Bone marrow (tissue), 2 donors: ENCODE measurements at places on chromosomes 6 and 20.

GRCh38 chr6:40350747-40351217 is 236.4 kb downstream of the LRFN2 start:
- no peak for DNase-seq

GRCh38 chr6:115675443-115675842 is 385.2 kb downstream of the FRK start:
- no peak for DNase-seq

DNA sequence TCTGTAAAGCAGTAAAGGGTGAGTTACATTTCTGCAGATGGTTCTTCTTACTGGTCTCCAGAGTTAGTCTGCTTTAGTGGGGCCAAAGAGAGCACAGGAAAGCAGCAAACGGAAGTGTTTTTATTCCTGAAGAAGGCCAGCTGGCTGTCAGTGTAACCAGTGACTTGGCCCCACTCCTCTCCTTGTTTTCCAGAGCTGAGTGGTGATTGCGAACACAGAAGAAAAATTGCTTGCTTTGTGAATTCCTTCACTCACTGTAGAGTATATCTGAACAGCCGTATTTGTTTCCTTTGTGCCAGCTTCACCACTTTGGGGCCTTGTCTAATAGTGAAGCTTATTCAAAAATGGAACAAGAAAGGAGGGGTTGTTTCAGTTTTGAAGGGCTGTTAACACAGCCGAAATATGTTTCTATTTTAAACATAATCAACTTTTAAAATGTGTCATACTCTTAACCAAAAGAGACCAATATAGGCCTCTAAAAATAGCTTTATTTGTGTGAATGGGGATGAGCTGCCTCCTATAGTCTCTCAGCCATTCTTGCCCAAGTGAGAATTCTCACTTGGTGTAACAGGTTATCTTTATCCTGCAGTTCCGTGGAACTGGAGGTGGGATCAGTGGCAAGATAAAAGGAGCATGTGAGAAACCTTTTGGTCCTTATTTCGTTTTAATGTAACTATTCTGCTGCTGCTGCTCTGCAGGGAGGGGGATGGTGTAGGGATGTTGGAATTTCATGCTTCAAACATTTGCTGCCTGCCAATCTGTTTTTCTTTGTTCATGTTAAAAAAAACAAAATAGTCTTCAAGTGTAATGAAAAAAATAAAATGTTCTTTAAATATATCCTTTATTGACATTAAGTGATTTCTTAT is 37.8 kb downstream of the ZC2HC1B start:
- peak; percentile 46 for DNase-seq

- no peak for DNase-seq
Observed at GRCh38 chr6:24426729-24427446, 24.2 kb downstream of the MRS2 start.

DNA sequence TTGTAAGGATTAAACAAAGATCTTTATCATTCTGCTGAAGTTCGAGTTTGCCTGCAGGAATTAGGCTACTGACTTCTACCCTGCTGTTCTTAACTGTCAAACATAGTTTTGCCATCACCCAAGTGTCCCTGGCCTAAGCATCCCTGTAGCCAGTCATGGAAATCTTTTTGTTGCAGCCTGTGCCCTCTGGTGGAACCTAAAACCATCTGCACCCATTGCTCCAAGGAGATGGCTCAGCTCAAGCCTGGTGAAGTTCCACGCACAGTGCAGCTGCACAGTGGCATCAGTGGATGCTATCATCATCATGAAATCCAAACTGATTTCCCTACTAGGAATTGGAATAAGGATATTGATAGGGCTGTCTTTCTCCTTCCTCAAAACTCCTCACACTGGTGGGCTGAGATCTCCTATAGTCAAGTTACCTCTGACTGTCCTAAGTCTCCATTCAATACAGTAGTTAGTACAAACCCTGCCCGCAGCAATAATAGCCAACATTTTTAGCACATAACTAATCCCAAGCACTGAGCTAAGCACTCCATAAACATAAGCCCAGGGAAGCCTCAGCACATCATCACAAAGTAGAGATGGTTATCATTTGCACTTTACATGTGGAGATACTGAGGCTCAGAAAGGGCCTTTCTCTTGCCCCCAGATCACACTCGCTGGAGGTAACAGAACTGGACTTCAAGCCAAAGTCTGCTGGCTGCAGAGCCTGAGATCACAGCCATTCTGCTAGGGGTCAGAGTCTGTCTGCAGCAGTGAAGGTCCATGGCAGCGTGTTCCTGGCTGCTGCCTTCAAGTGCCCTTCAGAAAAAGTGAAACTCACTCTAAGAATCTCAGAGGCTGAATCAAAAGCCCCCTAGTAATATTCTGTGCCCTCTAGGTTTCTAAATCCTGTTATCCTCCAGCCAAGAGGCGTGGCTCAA is 77.2 kb upstream of the MC3R start:
- DNase-seq, result no peak

DNA sequence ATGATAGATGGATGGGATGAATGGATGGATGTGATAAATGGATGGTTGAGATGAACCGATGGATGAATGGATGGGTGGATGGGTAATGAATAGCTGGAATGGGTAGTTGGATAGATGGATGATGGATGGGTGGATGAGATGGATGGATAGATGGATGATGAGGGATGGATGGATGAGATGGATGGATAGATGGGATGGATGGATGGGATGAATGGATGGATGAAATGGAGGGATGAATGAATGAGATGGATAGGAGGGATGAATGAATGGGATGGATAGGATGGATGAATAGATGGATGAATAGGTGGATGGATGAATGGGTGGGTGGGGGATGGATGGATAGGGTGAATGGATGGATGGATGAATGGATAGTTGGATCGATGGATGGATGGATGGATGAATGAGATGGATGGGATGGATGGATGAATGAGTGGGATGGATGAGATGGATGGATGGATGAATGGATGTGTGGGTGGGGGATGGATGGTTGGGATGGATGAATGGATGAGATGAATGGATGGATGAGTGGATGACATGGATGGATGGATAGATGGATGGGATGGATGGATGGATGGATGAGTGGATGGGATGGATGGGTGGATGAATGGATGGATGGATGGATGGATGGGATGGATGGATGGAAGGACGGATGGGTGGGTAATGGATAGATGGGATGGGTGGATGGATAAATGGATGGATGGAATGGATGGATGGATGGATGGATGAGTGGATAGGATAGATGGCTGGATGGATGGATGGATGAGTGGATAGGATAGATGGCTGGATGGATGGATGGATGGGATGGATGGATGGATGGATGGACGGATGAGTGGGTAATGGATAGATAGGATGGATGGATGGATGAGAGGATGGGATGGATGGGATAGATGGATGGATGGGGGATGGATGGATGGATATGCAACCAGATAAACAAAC is 51.4 kb upstream of the PTGIS start:
- no peak for DNase-seq

DNA sequence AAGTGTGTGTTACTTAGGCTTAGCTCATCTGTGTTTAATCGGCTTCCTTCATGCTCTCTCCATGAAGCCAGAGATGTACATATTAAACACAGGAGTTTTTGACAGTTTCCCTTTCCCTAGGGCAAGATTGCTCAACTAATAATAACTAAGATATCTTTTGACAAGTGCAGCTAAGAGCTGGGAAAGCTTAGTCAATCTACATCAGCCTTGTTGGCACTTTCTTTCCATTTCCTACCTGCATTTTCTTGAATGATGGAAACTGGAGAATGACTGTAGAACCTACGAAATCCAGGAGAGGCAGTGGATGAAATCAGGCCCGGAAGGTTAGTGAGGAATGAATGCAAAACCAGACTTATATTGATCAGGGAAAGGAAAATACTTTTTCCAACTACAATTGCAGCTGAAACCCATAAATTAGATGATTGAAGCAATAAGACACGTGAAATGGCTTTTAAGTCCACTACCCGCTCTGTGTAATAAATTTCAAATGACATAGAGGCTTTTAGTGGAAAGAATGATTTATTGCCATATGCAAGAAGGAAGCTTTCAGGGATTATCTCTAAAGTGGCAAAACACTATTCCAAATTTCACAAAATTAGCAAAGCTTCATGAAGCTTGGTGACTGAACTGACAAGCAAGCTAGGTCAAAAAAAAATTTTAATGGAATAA is 237.2 kb upstream of the ID4 start:
- DNase-seq, result no peak

DNA sequence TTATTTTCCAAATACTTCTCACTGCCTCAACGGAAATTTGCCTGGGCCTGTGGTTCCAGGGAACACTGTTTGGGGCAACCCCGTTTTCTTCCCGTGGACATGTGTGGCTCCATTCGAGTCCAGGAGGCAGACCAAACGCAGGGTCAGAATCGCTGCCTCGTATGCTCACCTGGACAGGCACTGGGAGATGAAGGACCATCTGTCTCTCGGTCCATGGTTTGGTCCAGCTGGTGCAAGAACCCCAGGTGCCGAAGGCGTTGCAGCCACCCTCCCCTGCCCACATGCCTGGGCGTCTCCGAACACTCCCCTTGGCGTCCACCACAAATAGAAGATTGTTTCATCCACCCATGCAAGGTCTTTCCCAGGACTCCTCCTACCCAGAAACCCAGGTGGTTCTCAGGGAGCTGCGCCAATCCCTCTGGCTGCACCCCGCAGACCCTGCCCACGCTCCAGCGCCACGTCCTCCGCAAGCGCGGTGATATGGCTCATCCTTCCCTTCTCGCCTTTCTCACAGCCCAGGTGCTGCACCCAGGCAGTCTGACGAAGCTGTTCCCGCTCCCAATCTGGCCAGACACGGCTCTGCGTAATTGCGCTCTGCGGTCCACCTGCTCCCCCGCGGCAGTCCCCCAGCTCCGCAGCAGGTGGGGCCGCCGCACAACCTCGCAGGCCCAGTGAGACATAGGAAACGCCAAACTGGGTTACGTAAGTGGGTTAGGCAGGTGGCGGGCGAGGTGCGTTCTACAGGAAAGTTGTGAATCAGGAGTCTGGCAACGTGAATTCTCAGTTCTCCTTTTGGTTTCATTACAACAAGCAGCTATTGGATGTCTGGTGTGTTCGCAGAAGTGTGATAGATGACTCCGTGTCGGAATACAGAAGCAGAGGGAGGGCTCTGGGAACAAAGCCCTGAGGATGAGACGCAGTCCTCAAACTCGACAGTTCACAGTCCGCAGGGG is 146.2 kb upstream of the ECI2 start:
- no peak for DNase-seq

- no peak for DNase-seq
Observed at GRCh38 chr6:36187446-36187845, 9.1 kb upstream of the BRPF3 start.

GRCh38 chr6:126335210-126335609 is 4.7 kb upstream of the CENPW start:
- DNase-seq, result no peak

GRCh38 chr20:58018590-58018989 is 209.9 kb downstream of the ANKRD60 start:
- no peak for DNase-seq

DNA sequence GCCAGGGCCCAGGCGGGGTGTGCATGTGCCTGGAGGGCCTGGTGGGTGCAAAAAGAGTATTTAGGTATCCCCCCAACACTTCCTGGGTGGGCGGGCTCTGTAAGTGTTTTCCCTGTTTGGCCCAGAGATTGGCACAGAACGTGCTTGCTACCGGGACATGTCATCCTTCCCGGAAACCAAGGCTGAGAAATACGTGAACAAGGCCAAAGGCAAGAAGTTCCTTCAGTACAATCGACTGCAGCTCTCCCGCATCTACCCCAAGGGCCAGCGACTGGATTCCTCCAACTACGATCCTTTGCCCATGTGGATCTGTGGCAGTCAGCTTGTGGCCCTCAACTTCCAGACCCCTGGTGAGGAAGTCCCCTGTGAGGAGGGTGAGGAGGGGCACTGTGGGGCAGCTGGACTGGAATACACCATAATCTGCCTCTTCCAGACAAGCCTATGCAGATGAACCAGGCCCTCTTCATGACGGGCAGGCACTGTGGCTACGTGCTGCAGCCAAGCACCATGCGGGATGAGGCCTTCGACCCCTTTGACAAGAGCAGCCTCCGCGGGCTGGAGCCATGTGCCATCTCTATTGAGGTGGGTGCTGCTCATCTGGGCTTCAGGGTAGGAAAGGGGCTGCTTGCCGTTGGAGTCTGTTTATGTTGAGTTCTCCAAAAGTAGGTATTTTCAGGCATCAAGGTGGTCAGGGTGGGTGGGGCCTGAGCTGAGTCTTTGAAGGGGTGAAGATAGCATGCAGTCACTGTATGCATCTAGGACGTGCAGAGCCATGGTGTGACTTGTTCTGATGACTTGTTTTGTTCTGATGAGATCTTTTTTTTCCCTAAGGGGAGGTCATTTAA is 35.2 kb downstream of the PLCG1 start:
- DNase-seq, result no peak

GRCh38 chr6:28856620-28857005 is 67.2 kb downstream of the TRIM27 start:
- no peak for DNase-seq

DNA sequence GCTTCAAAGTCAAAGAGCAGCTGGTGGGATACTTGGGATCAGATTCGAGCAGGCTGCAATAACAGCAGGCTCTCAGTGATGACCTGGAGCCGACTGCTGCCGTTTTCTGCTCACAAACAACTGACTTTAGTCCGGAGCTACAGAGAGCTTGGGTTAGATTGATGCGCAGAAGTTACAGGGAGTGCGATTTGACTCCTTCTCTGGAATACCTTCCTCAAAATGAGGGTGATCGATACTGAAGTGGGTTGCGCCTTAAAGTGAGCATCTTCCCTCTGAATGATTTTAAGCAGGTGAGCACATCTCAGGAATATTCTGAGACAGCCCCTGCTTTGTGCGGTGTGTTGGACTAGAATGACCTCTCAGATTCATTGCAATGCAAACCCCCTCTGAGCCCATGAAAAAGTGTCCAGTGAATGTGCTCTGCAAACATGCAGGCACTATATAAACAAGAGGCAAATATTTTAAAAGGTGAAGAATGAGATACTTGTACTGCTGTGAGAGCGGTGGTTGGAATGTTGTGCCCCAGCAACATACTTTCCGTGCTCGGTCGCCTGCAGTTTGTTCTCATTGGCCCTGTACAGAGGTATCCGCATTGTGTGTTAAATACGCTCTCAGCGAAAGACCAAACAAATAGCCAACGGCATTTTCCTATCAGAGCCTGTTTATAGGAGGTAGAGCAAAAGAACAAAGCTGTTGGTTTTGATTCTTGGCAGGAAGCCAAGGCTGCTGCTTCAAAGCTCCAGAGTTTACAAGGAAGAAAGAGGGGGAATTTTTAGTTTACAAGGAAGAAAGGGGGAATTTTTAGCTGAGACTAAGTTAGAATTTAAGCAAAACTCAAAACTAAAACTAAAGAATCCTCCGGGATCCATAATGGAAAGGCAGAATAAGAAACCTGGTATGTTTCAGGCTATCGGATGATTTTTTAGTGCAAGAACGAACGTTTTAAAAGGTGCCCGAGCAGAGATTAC is 67.7 kb downstream of the PHACTR2 start:
- no peak for DNase-seq

- DNase-seq, result no peak
Observed at GRCh38 chr6:44672086-44672485, 284.6 kb downstream of the CDC5L start.

DNA sequence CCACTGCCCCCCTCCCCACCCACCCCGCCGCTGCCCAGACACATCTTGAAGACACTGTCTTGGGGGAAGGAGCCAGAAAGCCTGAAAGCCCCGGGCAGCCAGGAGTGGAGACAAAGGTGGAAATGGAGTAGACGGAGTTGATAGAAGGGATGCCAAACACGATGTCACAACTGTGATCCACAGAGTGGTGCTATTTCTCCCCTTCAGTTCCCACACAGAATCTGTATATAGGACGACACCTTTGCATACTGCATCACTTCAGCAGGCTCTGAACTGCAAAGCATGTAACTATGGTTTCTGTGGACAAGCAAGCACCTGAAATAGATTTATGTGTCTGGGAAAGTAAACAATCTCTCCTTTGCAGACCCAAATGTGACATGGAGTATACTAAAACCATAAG is 56.4 kb upstream of the F13A1 start:
- DNase-seq, result no peak
